Activated B cell treated with CpG ODN at 0.5 μM for 24 hours (primary cell): ENCODE measurements at places on chromosomes 5 and 9. TPM values are rescaled to one million over a fixed set of nuclear protein-coding genes. Genes with fewer than 3 reads are reported as not detected.

GRCh38 chr9:69549310-69550202, 122.6 kb downstream of the APBA1 start:
- DNase-seq, result no peak

ANKRD18A gene
- total RNA-seq, result not detected in 2 replicates

FAM13B gene
- total RNA-seq, result 76.6 and 84.1 TPM in 2 replicates

ERGIC1 gene
- 69.6 and 72.5 TPM in 2 replicates for total RNA-seq

RASEF gene
- not detected in 2 replicates for total RNA-seq

DNA sequence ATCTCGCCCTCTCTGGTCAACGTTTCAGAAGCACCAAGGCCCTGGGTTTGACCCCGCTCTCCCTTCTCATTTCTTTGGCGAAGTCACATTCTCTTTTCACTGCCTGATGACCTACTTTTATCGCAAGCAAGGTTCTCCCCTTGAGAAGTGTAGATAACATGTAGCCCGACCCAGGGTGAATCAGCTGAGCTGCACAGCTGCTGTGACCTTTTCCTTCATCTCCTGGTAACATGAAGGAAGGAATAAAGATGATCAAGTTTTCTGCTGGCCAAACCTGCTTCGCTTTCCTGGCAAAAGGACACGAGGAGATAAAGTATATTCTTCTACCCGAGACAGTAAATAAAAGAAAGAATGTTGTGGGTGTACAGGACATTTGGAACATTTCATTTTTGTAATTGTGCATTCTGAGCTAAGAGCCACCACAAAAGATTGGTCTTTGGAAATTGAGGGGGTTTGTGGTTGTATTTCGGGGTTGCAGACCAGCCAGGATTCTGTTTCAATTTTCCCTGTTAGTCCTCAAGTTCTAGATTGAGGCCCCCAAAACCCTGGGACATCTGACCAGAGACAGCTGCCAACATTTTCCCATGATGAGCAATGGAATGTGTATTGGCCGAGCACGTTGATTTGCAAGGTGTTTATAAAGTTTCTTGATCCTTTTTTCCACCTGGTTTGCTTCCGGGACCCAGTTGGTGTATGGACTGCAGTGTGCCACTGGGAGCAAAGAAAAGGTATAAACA, 155.1 kb upstream of the ZNF462 start:
- DNase-seq, result no peak

DNA sequence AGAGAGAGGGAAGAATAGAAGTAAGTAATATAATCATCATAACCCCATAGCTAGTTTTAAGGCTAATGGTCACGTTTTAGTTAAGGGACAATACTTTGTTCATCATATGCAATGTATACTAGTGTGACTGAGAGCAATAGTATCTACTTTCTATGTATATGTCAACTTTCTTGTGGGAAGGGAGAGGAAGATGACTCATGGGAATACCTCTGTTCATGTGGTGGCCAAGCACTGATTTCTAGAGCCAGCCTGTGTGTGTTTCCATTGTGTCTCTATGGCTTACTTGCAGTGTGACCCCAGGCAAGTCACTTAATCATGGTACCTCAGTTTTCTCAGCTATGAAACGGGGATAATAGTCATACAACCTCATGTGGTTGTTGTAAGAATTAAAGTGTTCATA, 639.6 kb downstream of the CETN3 start:
- DNase-seq, result no peak

CARD6 gene
- total RNA-seq, result 3.7 and 4.3 TPM in 2 replicates

PRELID2 gene
- 2.6 and 3.3 TPM in 2 replicates for total RNA-seq

- DNase-seq, result no peak
These were observed 56.9 kb downstream of the RXRA start for GRCh38 chr9:134383148-134383547.

- DNase-seq, result no peak
These were observed 20.0 kb downstream of the CCDC125 start for GRCh38 chr5:69312459-69313160.

- DNase-seq, result no peak
These were observed 32.3 kb downstream of the TSPAN17 start for GRCh38 chr5:176679365-176680225.

DNA sequence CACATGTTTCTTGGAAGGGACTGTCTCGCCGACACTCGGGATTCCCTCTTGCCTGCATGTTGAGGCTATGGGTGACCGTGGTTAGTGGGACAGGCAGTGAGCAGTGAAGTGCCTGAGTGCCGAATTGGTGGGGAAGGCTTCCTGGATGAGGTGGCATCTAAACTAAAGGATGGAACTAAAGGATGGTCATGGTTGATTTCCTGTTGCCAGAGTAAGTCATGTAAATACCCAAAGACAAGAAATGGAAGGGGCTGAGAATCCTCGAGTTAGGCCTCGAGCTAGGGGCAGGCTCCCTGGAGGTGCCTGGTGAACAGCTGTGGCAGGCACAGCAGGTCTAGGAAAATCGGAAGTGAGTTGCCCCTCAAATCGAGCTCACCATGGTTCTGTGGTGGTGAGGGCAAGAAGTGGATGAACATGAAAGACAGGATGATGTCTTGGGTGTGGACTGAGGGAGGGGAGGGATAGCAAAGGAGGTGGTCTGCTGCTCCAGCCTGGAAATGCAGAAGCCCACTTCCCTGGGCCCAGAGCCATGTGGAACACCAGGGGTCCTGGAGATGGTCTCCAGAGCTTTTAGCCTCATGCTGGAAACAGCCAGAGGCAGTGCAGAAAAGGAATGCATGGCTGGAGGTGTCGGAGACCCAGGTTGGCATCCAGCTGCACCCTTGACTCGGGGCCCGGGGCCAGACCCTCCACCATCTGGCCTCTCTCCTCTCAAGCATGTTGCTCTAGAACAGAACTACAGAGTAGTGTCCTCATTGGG, 12.2 kb downstream of the CD74 start:
- no peak for DNase-seq

DNA sequence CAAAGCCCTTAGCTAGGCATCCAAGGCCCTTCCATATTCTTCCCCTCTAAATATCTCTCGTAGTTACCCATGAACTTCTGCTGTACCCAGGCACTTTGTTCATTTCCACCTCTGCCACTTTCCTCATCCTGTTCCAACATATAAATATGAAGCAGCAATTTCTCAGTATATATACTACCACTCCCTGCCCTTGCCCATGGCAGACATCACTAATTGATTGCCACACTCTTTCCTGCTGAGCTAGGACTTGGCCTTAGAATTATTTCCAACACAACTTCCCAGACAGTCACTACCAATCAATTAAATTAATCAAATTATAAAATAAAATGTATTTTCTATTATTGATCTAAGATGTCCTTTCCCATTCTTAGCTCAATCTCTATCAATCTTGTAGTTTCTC, 8.5 kb downstream of the INSYN2B start:
- no peak for DNase-seq

C9orf152 gene
- not detected in 2 replicates for total RNA-seq

DNA sequence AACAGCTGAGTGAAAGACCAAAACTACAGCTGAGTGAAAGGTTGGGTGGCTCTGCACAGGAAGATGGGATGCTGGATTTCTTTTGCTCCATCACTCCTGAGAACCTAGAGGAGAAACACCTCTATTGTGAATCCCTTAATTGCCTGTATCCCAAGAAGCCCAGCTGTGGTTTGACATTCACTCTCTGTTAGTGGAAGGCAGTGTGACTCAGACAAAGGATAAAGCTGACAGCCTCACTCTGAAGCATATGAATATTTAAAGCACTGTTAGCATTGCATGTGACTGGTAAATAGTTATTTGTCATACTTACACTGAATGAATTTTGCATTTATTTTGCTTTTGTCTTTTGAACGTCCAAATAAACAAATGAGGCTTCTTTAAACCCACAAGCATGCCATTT, 367.1 kb upstream of the RIOK2 start:
- no peak for DNase-seq

BTNL3 gene
- total RNA-seq, result not detected in 2 replicates
